Hematopoietic multipotent progenitor cell treated with erythropoietin and hydrocortisone succinate and interleukin-3 and kit ligand, for 8 days (in vitro differentiated cells): ENCODE measurements at places on chromosomes 2 and 18.

GRCh38 chr18:53861185-53861584 is 363.3 kb downstream of the MBD2 start:
- no peak for DNase-seq

DNA sequence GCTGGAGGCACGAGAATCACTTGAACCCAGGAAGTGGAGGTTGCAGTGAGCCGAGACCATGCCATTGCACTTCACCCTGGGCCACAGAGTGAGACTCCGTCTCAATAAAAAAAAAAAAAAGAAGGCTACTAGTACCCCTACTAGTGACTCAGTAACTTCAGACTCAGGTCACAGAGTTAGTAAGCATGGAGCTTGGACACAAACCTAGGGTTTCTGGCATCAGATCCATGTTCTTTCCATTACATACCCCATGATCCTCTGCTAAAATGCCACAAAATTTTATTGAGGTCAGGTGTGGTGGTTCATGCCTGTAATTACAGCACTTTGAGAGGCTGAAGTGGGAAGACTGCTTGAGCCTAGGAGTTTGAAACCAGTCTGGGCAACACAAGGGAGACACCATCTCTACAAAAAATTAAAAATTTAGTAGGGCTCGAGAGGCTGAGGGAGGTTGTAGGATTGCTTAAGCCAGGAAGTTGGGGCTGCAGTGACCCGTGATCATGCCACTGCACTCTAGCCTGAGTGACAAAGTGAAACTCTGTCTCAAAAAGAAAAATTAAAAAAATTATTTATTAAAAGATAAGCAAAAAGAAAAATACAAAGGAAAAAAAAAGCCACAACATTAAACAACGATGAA is 45.1 kb downstream of the DHX57 start:
- DNase-seq: no peak

GRCh38 chr2:47009253-47009767 is 93.7 kb upstream of the MCFD2 start:
- DNase-seq: no peak

DNA sequence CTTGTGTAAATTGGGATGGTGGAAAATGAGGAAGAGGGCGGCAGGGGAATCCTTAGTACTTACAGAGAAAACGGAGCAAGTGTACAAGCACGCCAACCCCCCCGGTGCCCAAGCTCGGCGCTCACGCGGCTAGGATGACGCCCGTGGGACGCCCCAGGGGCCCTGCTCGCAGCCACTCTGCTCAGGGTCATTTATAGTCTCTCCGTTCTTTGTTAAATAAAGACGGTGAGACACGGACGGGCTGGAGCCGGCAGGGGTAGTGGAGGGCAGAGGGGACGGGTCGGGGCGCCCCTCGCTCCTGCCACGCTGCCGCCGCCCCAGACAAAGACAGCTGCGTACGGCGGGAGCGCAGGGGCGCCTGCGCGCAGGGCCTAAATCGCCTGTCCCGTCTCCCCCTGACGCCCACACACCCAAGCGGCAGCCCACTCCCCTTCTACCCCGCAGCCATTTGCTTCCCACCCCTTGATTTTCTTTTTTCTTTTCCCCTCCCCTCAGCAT is 37.8 kb downstream of the PCBP1 start:
- peak; percentile 67 for DNase-seq

DNA sequence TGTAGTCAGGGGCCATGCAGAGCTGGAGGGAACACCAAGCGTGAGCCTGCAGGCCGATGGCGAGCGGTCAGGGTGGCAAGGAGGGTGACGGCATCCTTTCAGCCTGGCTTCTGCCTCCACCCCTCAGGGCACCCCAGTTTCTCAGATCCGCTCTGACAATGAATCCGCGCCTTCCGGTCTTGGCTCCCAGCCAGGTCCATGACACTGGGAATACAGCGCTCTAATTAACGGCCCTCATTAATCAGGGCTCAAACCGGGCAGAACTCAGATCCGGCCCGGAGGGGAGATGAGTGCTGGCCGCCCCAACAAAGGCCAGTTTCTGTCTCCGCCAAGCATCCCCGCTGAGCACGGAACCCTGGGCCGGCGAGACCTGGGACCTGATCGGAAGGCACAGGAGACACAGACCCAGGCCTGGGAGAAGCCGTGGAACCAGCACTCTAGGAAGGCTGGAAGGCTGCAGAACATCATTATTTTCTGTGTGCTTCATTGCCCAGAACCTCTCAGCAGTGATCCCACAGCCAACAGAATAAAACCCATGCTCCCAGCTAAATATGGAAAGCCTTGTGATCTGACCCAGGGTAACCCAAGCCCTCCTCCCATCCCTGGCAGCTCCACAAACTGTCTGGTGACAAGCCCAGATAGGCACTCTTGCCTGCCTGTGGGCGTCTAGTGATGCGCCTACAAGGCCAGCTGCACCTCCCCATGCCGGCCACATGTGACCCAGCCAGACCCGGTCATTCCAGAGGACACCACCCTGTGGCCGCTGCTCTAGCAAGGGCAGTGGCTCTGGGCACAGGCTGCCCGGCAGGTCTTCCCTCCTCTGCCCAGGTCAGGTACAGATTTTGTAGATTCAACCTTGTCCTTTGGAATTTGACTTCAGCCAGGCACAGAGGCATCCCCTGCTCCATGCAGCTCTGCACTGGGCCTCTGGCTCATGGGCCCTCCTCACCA is 438.7 kb upstream of the MYT1L start:
- no peak for DNase-seq
